ENCODE measurements at places on chromosomes 3 and 15.

DNA sequence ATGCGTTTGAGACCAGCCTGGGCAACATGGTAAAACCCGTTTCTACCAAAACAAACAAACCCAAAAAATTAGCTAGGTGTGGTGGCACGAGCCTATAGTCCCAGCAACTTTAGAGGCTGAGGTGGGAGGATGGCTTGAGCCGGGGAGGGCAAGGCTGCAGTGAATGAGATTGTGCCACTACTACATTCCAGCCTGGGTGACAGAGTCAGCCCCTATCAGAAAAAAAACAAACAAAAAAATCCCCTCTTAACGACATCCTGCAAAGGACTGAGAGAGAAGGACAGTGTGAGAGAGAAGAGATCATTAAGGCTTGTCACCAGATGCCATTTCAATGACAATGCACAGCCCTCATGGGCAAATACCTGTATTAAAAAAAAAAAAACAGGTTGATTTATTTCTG, 266.7 kb upstream of the ATP10A start:
- no peak for DNase-seq

GRCh38 chr3:70546679-70547078, 234.2 kb upstream of the MDFIC2 start:
- no peak for DNase-seq

- no peak for DNase-seq
These were observed 258.8 kb downstream of the PLOD2 start for GRCh38 chr3:145902166-145902565.

DNA sequence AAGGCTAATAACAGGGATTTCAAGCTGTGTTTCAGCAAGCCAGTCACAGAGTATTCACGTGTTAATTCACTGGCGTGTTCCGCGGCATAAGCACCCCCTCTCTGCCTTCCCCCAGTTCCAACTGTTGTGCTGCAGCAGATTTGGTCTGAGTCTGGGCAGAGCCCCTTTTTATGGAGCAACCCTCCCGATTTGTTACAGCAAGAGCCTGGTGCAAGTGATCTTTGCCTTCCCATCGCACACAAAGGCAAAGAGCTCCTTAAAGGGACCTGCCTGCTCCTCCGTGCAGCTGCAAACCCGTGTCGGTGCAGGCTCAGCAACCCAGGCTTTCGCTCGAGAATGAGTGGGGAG, 170.5 kb downstream of the KCNAB1 start:
- peak; percentile 20 for DNase-seq

GRCh38 chr3:112721231-112721630, 80.3 kb upstream of the CCDC80 start:
- peak; percentile 23 for DNase-seq

DNA sequence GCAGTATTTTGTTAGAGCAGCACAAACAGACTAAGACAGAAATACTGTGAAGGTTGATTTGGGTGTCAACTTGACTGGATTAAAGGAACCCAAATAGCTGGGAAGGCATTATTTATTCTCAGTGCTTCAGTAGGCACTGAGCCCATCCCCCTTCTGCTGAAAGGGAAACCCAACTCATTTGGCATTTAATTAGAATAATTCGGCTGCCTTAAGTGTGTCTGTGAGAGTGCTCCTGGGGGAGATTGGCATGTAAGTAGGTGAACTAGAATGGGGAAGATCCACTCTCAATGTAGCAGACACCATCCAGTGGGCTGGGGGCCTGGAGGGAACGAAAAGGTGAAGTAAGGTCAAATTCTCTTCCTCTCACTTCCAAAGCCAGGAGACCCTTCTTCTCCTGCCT, 20.5 kb upstream of the SLCO3A1 start:
- DNase-seq = no peak

DNA sequence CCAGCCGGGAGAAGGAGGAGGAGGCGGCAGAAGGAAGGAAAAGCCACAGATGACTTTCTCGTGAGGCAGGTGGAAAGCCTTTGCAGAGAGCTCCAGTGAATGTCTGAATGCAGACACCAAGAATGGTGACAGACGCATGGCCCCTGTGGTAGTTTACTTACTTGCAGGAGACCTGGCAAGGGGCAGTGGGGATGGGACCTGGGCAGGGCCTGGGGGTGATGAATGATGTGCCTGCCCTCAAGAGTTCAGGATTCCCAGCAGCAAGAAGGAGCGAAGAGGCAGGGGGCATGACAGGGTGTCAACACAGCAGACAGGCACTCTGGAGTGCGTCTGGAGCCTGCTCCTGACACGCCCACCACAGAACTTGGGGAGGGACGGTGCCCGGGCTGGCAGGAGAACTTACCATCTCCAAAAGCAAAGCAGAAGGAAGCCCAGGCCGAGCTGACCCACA, 260.5 kb upstream of the LYSMD4 start:
- DNase-seq = no peak

DNA sequence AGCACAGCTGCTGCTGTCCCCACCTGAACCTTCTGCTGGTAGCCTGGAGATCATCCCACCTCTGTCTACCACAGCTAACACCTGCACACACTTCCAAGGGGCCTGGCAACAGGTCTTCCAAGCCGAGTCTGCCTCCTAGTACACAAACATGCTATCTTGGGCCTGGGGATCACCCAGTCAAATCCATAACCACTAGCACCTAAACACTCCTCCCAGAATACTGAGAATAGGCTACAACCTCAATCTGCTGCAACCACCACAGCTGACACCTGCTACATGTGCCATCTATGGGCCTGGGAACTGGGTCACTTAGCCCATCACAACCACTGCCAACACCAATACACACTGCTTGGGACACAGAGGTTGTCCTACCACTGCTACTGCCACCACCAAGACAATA, 362.8 kb upstream of the ARPP21 start:
- no peak for DNase-seq

DNA sequence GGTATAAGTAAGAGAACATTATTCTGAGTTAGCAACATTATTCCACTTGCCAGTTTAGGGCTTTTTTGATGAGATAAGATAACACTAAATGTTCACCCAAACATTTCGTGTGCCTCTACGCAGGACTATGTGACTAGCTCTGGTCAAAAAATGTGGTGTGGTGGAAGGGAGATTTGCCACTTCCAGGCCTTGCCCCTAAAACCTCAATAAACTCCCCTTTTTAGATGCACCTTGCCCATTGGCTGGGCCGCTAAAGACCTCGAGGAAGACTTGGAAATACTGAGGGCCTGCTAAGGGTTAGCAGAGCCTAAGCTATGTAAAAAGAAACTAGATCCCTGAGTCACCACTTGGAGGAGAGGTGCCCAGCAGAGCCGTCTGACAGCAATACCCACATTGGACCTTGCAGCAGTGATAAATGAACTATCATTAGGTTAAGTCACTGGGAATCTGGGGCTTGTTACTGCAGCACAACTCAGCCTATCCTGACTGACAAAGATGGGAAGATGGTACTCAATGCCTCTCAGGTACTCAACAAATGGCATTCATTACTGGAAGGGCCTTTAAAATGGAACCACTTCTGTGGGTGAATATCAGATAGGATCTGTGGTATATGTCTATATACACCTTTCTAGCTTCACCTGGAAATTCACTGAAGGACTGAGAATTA, 331.5 kb upstream of the TLE3 start:
- DNase-seq = no peak

DNA sequence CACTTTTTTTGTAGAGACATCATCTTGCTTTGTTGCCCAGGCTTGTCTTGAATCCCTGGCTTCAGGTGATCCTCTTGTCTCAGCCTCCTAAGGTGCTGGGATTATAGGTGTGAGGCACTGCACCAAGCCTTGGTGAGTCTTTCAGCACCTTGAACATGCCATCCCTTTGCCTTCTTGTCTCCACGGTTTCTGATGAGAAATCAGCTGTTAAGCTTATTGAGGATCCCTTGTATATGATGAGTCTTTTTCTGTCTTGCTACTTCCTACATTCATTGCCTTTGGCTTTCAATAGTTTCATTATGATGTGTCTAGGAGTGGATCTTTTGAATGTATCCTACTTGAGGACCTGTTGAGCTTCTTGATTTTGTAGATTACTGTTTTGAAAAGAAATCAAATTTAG, 35.9 kb upstream of the TMCC1 start:
- DNase-seq = no peak

Measured in tongue (tissue), 3 donors.